Glutamatergic neuron (in vitro differentiated cells): ENCODE measurements at places on chromosomes 2 and 18. TPM values are rescaled to one million over a fixed set of nuclear protein-coding genes. Genes with fewer than 3 reads are reported as not detected.

DNA sequence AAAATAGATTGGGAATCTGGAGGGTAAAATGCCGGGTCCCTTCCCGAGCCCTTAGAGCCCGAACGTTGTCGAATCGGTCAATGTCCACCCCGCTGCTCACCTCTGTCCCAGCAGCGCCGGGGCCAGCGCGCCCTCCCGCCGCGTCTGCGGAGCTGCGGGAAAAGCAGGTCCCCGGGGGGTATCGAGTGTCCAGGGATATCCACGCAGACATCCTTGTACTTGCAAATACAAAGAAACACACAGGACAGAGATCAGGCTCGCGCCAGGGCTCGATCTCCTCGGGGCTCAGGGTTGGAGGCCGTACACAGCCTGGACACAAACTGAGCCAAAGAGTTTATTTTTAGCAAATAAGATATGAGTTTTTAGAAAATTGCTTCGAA lies 2.3 kb upstream of the GATA6 start:
- peaks cover 28% of the 10 kb centered on the region for H3K27me3 ChIP-seq
- DNase-seq, result peak; percentile 41
- H3K4me1 ChIP-seq, result peaks cover 7% of the 10 kb centered on the region
- no peak overlapping the region for H3K27ac ChIP-seq
- no peaks in the 10 kb centered on the region for H3K36me3 ChIP-seq
- no peak overlapping the region for H3K4me3 ChIP-seq

CLIP4 gene
- total RNA-seq, result 3.3 TPM

CLEC4F gene
- total RNA-seq, result 0.66 TPM

GRCh38 chr2:61841286-61841685 lies 12.6 kb downstream of the FAM161A start:
- no peak overlapping the region for H3K4me3 ChIP-seq
- H3K27me3 ChIP-seq, result no peaks in the 10 kb centered on the region
- DNase-seq, result no peak
- H3K36me3 ChIP-seq, result no peaks in the 10 kb centered on the region

GPR17 gene
- not detected for total RNA-seq

FMNL2 gene
- total RNA-seq, result 166 TPM

DNA sequence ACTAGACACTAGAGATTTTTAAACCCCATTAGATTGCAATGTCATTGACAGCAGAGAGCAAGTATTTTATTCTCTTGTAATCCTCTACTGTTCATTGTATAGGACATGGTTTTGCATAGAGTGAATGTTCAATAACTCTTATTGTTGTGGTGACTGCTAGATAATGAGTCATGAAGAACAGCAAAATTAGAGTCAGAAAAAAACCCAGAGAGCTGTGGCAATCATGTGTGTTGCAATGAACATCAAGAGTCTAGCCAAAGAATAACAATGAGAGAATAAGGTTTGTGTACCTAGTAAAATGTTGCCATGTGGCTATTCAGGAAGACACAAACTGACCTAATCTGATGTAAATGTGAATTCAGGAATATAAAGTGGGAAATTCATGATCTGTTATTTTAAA lies 684.0 kb downstream of the DSC3 start:
- H3K36me3 ChIP-seq, result no peaks in the 10 kb centered on the region
- DNase-seq, result no peak
- no peak overlapping the region for H3K4me3 ChIP-seq
- no peaks in the 10 kb centered on the region for H3K4me1 ChIP-seq

DNA sequence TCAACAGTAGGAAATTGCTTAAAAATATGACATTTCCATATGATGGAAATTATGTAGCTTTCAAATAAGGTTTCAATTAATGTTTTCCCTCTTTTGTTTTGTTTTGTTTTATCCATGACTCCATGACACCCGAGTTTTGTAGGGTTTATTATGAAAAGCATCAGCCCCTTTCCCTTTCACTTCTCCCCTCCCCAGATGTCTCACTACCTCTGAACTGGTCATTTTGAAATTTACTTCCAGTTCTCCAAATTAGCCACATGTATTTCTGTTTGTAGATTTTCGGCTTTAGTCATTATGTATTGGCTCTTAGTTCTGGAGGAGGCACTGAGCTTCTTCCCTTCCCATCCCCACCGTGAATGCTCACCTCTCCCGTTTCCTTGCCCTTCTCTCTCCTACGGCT lies 18.6 kb upstream of the VPS4B start:
- H3K27me3 ChIP-seq, result peaks cover 2% of the 10 kb centered on the region
- no peaks in the 10 kb centered on the region for H3K4me1 ChIP-seq
- no peak overlapping the region for H3K4me3 ChIP-seq

DNA sequence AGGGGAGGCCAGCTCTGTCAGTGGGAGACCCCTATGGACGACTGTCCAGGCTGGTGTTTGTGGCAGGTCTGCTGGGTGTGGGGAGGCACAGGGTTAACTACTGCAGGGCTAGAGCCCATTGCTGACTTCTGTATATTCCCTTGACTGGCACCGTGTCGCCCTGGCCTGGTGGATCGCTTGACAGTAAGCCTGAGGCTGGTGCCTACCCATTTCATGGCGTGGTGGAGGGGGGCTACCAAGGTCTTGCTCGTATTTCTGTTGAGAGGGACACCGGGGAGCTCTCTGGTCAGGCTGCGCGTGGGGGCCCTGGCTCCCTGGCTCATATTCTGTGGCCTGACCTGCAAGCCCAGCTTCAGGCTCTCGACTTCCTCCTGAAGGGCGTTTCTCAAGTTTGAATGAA lies 119.7 kb downstream of the ACOXL start:
- H3K27ac ChIP-seq, result no peak overlapping the region
- H3K4me3 ChIP-seq, result no peak overlapping the region
- H3K36me3 ChIP-seq, result no peaks in the 10 kb centered on the region
- H3K27me3 ChIP-seq, result peaks cover 4% of the 10 kb centered on the region

DNA sequence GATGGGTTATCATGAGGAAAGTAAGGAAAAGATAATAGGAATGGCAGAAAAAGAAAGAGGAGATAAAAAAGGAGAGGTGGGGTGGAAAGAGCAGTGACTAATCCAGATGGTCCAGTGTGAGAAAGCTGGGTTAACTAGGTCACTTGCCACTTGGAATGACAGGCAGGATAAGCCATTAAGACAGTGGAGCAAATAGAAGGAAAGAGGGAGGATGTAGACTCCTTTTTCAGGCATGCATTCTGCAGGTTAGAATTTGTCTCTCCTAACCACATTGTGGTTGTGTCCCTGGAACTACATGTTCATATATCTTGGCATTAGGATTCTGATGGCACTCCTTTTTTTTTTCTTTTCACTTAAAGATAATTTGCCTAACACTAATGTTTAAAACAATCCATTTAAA lies 13.4 kb upstream of the NEMP2 start:
- H3K4me1 ChIP-seq, result no peaks in the 10 kb centered on the region
- H3K4me3 ChIP-seq, result no peak overlapping the region
- no peaks in the 10 kb centered on the region for H3K27me3 ChIP-seq
- H3K36me3 ChIP-seq, result no peaks in the 10 kb centered on the region
- no peak overlapping the region for H3K27ac ChIP-seq

GRCh38 chr2:224524657-224525056 lies 60.5 kb downstream of the CUL3 start:
- no peak overlapping the region for H3K27ac ChIP-seq
- no peaks in the 10 kb centered on the region for H3K27me3 ChIP-seq
- no peaks in the 10 kb centered on the region for H3K36me3 ChIP-seq
